NCI-H82 (cell line): ENCODE measurements at places on chromosomes 2 and 18.

DNA sequence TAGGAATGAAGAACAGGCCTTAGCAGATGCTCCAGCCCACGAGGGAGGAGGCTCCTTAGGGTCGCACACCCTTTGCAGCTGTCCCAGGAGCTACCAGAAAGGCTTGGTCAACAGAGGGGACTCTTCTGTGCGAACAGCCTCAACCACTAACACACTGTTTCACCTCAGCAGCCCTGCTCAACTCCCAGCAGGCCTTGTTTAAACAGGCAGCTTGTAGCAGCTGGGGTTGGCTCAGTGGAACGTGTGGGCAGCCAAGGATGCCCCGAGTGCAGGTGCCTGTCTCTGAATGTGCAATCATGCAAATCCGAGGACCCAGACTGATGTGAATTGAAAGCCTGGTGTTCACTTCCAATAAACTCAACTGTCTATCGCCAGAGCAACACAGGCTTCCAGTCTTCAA, 88.7 kb upstream of the CXCR4 start:
- no peak for DNase-seq

- DNase-seq, result no peak
These were observed 265.1 kb downstream of the NEDD4L start for GRCh38 chr18:58309099-58309498.

- DNase-seq, result no peak
These were observed 29.2 kb upstream of the CDH7 start for GRCh38 chr18:65721619-65722018.

- no peak for DNase-seq
These were observed 137.2 kb upstream of the PXDN start for GRCh38 chr2:1881502-1881901.

- peak; percentile 16 for DNase-seq
These were observed 37.5 kb upstream of the SEMA4C start for GRCh38 chr2:96907115-96908041.
